Neural crest cell (in vitro differentiated cells): ENCODE measurements at places on chromosomes 16 and 17.
A peak's percentile ranks its signal among the peaks of the same experiment; 100 is the strongest.

DNA sequence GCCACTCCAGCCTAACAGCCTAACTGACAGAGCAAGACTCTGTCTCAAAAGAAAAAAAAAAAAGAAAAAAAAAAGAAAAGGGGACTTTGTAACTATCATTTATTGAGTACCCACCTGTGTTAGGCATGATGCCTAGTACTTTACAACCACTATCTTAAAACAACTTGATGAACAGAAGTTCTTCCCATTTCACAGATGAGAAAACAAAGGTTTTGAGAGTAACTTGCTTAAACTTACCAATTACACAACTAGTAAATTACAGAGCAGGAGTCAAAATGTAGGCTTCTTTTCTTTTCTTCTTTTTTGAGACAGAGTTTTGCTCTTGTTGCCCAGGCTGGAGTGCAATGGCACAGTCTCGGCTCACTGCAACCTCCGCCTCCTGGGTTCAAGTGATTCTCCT, 96.8 kb upstream of the CORO6 start:
- no peak for DNase-seq

DNA sequence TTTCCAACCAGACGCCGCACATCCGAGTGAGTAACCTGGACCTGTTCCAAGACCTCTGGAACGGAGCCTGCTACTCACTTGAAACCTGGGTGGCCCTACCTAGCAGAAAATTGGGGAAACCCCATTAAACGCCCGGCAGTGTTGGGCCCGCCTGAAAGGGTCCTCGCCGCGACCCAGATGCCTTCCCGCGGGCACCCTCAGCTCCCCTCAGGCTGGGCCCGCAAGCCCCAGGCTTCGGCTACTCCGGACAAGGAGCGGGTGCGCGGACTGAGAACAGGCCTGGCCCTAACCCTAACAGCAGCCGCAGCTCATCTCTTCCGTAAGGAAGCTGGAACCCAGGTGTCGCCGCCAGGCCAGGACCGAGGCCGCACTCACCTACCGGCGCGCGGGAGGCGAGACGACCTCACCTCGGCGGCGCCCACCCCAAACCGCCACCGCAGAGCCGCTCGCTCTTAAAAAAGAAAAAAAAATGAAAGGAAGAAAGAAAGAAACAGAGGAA, 344 bp downstream of the PSME3IP1 start:
- DNase-seq = peak; percentile 4

GRCh38 chr16:20253825-20254224, 73.5 kb downstream of the GP2 start:
- no peak for DNase-seq

DNA sequence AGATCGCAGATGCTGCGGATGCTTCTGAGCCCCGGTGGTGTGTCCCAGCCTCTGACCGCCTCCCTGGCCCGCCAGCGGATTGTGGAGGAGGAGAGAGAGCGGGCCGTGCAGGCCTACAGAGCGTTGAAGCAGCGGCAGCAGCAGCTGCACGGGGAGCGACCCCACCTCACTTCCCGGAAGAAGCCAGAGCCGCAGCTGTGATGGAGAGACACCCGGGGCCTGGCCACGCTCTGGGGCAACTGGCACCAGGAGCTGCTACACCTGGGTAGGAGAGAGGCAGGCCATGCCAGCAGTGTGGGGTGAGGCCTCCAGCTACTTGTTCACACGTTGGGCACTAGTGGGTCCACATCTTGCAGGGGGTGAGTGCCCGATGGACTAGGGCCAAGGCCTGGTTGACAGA, 6.0 kb downstream of the CCDC137 start:
- DNase-seq = no peak

- DNase-seq = no peak
These were observed 19.9 kb upstream of the RAB11FIP4 start for GRCh38 chr17:31371511-31372097.
